Right ventricle myocardium inferior (tissue), 1 donor: ENCODE measurements at places on chromosomes 4 and X.

DNA sequence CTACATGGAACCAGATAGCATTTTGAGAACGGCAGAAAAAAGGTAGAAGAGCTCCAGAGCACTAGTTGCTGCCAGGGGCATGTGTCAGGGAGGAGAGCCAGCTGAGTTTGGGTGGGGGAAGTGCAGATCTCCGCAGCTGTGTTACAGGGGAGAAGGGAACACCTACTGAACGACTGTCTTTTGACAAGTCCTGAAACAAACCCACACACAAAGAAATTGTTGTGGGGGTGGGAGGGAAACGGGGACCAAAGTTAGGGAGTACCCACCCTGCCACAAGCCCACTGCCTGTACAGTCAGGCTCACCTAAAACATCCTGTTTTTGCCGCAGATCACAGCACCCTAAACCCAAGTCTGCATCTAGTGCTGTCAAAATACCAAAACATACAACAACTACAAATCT, 55.5 kb downstream of the LEF1 start:
- DNase-seq: no peak

DNA sequence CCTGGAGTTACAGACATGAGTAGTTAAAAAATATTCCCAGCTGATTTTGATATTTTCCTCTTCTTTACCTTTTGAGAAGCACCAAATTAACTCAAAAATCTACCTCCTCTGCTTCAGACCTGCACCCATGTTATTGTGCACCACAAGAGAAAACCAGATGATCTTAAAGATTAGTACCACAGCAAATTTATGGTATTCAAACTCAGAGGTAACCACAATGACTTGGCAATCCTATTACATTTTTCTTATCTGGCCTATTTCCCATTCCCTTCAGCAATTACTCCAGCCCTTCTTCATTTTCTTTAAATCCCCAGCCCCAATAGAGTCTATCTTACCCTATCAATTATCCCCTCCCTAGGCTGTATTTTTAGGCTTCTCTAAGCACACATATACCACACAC, 535.1 kb downstream of the FAT4 start:
- no peak for DNase-seq

GRCh38 chr4:17065821-17066220, 167.4 kb upstream of the LDB2 start:
- DNase-seq: no peak

- peak; percentile 23 for DNase-seq
Observed at GRCh38 chr4:80492761-80493160, 157.2 kb downstream of the CFAP299 start.

DNA sequence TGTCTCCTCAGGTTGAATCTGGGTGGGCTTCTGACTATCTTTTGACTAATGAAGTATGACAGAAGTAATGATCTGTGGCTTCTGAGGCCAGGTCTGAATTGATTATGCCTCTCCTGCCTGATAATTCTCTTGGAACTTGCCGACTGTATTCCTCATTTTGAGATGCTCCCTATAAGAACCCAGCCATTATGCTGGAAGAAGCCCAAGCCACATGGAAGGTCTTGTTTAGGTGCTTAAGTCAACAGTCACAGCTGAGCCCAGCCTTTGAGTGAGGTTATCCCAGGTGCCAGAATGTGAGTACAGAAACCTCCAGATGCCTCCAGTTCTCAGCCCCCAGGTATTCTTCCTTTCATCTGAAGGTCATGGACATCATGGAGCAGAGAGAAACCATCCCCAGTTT, 456.6 kb downstream of the IL15 start:
- no peak for DNase-seq

GRCh38 chrX:151397741-151398070, 700 bp downstream of the VMA21 start:
- no peak for DNase-seq

GRCh38 chrX:31057691-31058090, 14.2 kb downstream of the FTHL17 start:
- DNase-seq: no peak

- no peak for DNase-seq
Observed at GRCh38 chr4:90449626-90450025, 322.4 kb downstream of the CCSER1 start.

DNA sequence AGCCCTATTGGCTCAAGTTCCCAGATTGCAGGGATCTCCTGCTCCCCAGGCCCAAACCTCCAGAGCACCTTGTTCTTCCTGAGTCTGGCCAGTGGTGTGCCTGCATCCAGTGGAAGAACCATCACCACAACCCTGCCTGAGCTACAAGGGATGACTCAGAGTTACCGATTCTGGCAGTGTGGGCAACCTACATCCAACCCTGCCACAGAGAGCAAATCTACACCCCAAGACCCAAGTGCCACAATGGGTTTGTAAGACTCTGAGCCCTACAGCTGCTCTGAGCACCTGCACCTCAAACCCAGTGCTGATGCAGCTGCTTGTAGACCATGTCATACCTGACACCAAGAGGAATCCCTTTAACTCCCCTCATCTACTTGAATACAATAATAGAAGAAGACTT, 110.0 kb downstream of the SOWAHB start:
- no peak for DNase-seq
